ENCODE measurements at places on chromosomes 4 and X. TPM values are rescaled to one million over a fixed set of nuclear protein-coding genes. Genes with fewer than 3 reads are reported as not detected.

ADH6 gene
- total RNA-seq: not detected

TEX13C gene
- total RNA-seq: 0.14 TPM

RASGEF1B gene
- total RNA-seq: not detected

GAGE12J gene
- total RNA-seq: not detected

CXCL6 gene
- total RNA-seq: not detected

L1CAM gene
- 3.0 TPM for total RNA-seq

PAGE2 gene
- total RNA-seq: not detected

ANKRD17 gene
- 42.4 TPM for total RNA-seq

HADH gene
- total RNA-seq: 7.4 TPM

EOLA2 gene
- 24.5 TPM for total RNA-seq

TBC1D8B gene
- 0.94 TPM for total RNA-seq

BEND2 gene
- not detected for total RNA-seq

COL4A6 gene
- 0.08 TPM for total RNA-seq

BMX gene
- total RNA-seq: not detected

TAF7L gene
- not detected for total RNA-seq

ADH4 gene
- not detected for total RNA-seq

RTL3 gene
- 1.2 TPM for total RNA-seq

C4orf50 gene
- total RNA-seq: not detected

ADAM29 gene
- not detected for total RNA-seq

PGAM4 gene
- 1.4 TPM for total RNA-seq

OTOP1 gene
- total RNA-seq: not detected

CXCL11 gene
- total RNA-seq: not detected

EMCN gene
- not detected for total RNA-seq

FGFBP2 gene
- total RNA-seq: not detected

NEK1 gene
- 4.4 TPM for total RNA-seq

NHS gene
- total RNA-seq: 5.4 TPM

SSX2B gene
- total RNA-seq: not detected

FGF2 gene
- 16.7 TPM for total RNA-seq

OPRPN gene
- total RNA-seq: not detected

FAM236C gene
- total RNA-seq: not detected

GYG2 gene
- not detected for total RNA-seq

SPACA5 gene
- not detected for total RNA-seq

ARR3 gene
- total RNA-seq: not detected

TDO2 gene
- 0.50 TPM for total RNA-seq

SSX1 gene
- total RNA-seq: 139 TPM

KIAA1210 gene
- not detected for total RNA-seq

GAGE13 gene
- total RNA-seq: not detected

OCIAD1 gene
- 118 TPM for total RNA-seq

XAGE1A gene
- 2.2 TPM for total RNA-seq

ANKRD50 gene
- total RNA-seq: 11.8 TPM

FREM3 gene
- total RNA-seq: not detected

PPP1R2C gene
- not detected for total RNA-seq

MAGEB10 gene
- not detected for total RNA-seq

CTBP1 gene
- 256 TPM for total RNA-seq

TLR6 gene
- total RNA-seq: 1.6 TPM

Data from HT1080 (cell line).